NCI-H1105 (cell line): ENCODE measurements at places on chromosomes 11 and 22.

GRCh38 chr22:36175892-36176291 is 15.3 kb upstream of the APOL3 start:
- no peak for DNase-seq

- DNase-seq, result no peak
Measured at GRCh38 chr11:46278387-46279125, 1.1 kb downstream of the CREB3L1 start.

DNA sequence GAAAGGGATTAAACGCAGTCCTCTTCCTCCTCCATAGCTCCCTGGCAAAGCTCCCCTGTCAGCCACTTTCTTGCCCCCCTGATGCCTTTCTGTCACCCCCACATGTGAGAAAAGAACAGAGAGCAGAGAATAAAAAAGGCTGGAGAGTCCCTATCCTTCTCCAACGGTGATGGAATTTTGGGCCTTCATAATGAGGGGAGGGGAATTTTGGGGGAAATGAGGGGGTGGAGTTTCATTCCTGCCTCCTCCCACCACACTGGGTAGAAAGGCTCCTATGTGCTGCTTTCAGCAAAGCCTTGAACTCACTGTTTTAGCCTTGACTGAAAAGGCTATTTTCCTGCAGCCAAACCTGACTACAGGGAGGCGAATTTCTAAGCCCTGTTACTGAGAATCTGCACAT is 59.3 kb downstream of the C11orf58 start:
- DNase-seq, result no peak

GRCh38 chr11:117392001-117392690 is 64.5 kb downstream of the CEP164 start:
- DNase-seq, result no peak

DNA sequence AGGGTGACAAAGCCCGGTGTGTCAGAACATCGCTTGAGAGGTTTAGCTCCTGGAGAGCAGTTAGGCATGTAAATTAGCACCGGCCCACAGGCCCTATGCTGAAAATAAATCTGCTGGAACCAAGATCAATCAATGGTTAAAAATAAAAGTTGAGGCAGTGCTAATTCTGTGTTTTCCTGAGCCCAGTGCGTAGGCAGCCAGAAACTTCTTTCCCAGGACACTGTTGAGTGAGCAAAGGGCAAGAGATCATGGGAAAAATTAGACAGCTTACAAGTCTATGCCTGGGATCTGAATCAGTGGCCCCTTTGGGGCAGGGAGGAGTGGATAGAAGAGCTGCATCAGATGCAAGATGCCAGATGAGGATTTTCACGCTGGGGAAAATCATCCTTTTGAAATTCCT is 539.2 kb downstream of the BUD13 start:
- no peak for DNase-seq

- peak; percentile 71 for DNase-seq
Measured at GRCh38 chr11:46686886-46687795, 13.3 kb downstream of the ARHGAP1 start.

- no peak for DNase-seq
Measured at GRCh38 chr11:117906710-117907109, 22.5 kb downstream of the TMPRSS13 start.

- DNase-seq, result no peak
Measured at GRCh38 chr11:95228081-95228749, 2.8 kb downstream of the SESN3 start.

GRCh38 chr22:46798366-46799350 is 36.2 kb downstream of the TBC1D22A start:
- peak; percentile 52 for DNase-seq

- DNase-seq, result no peak
Measured at GRCh38 chr11:65918211-65919140, at the start of gene C11orf68. TSS of gene C11orf68 (minus strand) at chr11:65919062. CDS start at chr11:65919031, 31 bp downstream.

GRCh38 chr11:66462911-66463310 is 3.8 kb upstream of the PELI3 start:
- DNase-seq, result no peak
